ENCODE measurements at places on chromosomes 3 and 15. TPM values are rescaled to one million over a fixed set of nuclear protein-coding genes. Genes with fewer than 3 reads are reported as not detected.

GRCh38 chr15:78239811-78240210 is 5.4 kb upstream of the ACSBG1 start:
- no peak overlapping the region for H3K27ac ChIP-seq
- peaks cover 30% of the 10 kb centered on the region for H3K4me1 ChIP-seq
- peaks cover 16% of the 10 kb centered on the region for H3K27me3 ChIP-seq
- no peak overlapping the region for H3K4me3 ChIP-seq

Gene TNFAIP8L3
- 4.0 TPM for total RNA-seq

GRCh38 chr3:31004025-31004678 is 109.7 kb upstream of the GADL1 start:
- DNase-seq = no peak
- H3K4me3 ChIP-seq = no peak overlapping the region
- no peaks in the 10 kb centered on the region for H3K27me3 ChIP-seq
- H3K27ac ChIP-seq = no peak overlapping the region
- no peaks in the 10 kb centered on the region for H3K4me1 ChIP-seq
- no peaks in the 10 kb centered on the region for H3K36me3 ChIP-seq

Gene SPG21
- 53.0 TPM for total RNA-seq

Gene ZNF662
- not detected for total RNA-seq

- no peak overlapping the region for H3K27ac ChIP-seq
- DNase-seq = no peak
- no peak overlapping the region for H3K4me3 ChIP-seq
- no peaks in the 10 kb centered on the region for H3K36me3 ChIP-seq
Observed at GRCh38 chr3:15964605-15965442, 167.0 kb upstream of the ANKRD28 start.

Gene NRG4
- not detected for total RNA-seq

- peaks cover 6% of the 10 kb centered on the region for H3K4me1 ChIP-seq
- H3K36me3 ChIP-seq = no peaks in the 10 kb centered on the region
Observed at GRCh38 chr3:63584681-63585080, 67.8 kb upstream of the SNTN start.

Gene PCSK6
- 42.5 TPM for total RNA-seq

DNA sequence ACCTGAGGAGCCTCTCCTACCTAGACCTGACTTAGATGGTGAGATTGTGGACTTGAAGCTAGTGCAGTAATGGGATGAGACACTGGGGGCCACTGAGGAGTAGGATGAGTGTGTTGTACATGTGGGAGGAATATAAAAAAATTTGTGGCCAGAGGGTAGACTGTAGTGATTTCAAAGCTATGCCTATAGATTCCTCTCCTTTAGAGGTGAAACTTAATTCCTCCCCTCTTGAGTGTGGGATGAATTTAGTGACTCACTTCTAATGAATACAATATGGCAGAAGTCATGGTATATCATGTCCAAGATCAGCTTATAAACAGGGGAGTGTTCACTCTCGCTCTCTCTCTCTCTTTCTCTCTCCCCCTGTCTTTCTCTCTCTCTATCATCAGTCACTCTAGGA is 6.7 kb downstream of the ZNF860 start:
- no peak overlapping the region for H3K4me3 ChIP-seq
- H3K27ac ChIP-seq = no peak overlapping the region
- no peak for DNase-seq
- H3K4me1 ChIP-seq = peaks cover 7% of the 10 kb centered on the region

DNA sequence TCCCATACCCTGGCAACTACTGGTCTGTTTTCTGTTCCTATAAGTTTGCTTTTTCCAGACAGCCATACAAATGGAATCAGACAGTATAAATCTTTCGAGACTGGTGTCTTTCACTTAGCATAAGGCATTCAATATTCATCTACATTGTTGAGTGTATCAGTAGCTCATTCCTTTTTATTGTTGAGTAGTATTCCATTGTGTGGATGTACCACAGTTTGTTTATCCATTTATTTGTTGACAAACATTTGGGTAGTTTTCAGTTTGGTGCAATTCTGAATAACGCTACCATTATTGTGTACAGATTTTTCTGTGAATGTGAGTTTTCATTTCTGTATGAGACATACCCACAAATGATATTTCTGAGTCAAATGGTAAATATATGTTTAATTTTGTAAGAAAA is 35.4 kb downstream of the LARP6 start:
- no peaks in the 10 kb centered on the region for H3K36me3 ChIP-seq
- no peaks in the 10 kb centered on the region for H3K27me3 ChIP-seq
- H3K27ac ChIP-seq = no peak overlapping the region
- no peak overlapping the region for H3K4me3 ChIP-seq
- DNase-seq = no peak

Gene TTLL13
- 0.29 TPM for total RNA-seq

Gene TGM4
- total RNA-seq = 0.18 TPM

Gene MB21D2
- total RNA-seq = 2.8 TPM

- H3K27ac ChIP-seq = no peak overlapping the region
- DNase-seq = no peak
- no peaks in the 10 kb centered on the region for H3K27me3 ChIP-seq
- no peak overlapping the region for H3K4me3 ChIP-seq
- no peaks in the 10 kb centered on the region for H3K36me3 ChIP-seq
Observed at GRCh38 chr15:97386940-97387339, 573.6 kb upstream of the ARRDC4 start.

DNA sequence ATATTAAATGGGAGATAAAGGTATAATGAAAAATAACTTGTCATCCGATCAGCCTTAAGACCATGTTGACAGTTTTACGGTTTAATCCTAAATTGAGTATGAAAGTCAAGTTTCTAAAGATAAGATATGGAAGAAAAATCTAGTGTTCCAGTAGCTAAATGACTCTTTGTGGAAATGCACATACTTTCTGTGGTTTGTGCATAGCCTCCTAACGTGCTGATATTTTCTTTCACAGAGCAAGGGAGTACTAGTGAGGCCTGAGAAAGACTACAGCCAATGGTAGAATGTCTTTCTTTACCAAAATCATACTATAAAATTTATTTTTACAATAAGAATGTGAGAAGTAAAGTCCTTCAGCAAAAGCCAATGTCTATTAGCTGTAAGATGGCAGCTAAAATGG is 430.6 kb upstream of the RGMA start:
- no peaks in the 10 kb centered on the region for H3K36me3 ChIP-seq
- H3K27me3 ChIP-seq = no peaks in the 10 kb centered on the region
- no peak for DNase-seq
- no peak overlapping the region for H3K27ac ChIP-seq

Gene IMPDH2
- total RNA-seq = 344 TPM

Gene ZNF620
- total RNA-seq = 16.3 TPM

DNA sequence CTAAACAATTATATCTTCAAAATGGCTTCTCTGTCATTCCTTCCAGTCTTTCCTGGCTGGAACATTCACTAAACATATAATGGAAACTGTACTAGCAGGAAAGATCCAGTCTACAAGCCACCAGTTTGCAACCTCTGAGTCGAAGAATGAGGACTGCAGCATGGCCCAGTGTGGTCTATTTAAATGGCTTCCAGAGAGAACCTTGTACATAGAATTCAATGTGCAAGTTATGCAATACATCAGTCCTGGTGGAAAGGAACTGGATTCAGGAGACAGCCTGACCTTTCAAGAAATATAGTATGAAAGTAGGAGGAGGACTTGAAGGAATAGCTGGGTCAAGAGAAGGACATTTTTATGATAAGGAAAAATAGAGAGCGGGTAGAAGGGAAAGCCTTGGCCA is 49.9 kb downstream of the NEK10 start:
- H3K36me3 ChIP-seq = no peaks in the 10 kb centered on the region
- H3K4me3 ChIP-seq = no peak overlapping the region
- H3K4me1 ChIP-seq = peaks cover 42% of the 10 kb centered on the region
- H3K27ac ChIP-seq = no peak overlapping the region
- no peaks in the 10 kb centered on the region for H3K27me3 ChIP-seq

Gene SOX14
- not detected for total RNA-seq

GRCh38 chr3:34361921-34362320 is 563.5 kb downstream of the PDCD6IP start:
- DNase-seq = no peak
- no peak overlapping the region for H3K27ac ChIP-seq
- no peaks in the 10 kb centered on the region for H3K36me3 ChIP-seq
- H3K27me3 ChIP-seq = no peaks in the 10 kb centered on the region

GRCh38 chr15:68691705-68692104 is 112.9 kb downstream of the CORO2B start:
- no peak overlapping the region for H3K4me3 ChIP-seq
- no peaks in the 10 kb centered on the region for H3K36me3 ChIP-seq
- no peaks in the 10 kb centered on the region for H3K4me1 ChIP-seq
- no peak overlapping the region for H3K27ac ChIP-seq
- DNase-seq = peak; percentile 10
- 0 out of 3 replicates have a peak, but pooled peaks cover 6% of the 10 kb centered on the region for H3K27me3 ChIP-seq

Gene STRIT1
- not detected for total RNA-seq

Gene AHSG
- 2,043 TPM for total RNA-seq

DNA sequence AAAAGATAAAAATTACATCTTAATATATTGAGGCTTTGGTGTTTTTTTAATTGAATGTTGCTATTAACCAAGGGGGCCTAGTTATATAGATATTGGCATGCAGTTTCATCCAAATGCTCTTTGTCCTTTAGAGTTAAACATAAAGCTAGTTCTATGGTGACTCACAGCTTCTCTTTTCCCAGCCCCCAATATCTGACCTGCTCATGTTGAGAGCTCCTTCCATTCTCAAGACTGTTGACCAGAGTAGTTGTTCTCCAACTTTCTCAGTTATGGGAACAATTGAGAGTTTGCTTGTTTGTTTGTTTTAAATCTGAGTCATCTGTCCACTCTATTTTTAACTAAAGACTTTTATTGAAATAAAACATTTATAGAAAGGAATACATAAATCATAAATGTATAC is 15.8 kb upstream of the RARB start:
- no peak for DNase-seq
- H3K27ac ChIP-seq = no peak overlapping the region
- no peaks in the 10 kb centered on the region for H3K27me3 ChIP-seq
- H3K4me1 ChIP-seq = peaks cover 25% of the 10 kb centered on the region
- no peak overlapping the region for H3K4me3 ChIP-seq

GRCh38 chr15:87263871-87264270 is 992.7 kb downstream of the NTRK3 start:
- no peak overlapping the region for H3K4me3 ChIP-seq
- H3K27me3 ChIP-seq = no peaks in the 10 kb centered on the region
- no peaks in the 10 kb centered on the region for H3K36me3 ChIP-seq
- no peak for DNase-seq

Gene PDIA5
- 51.3 TPM for total RNA-seq

- DNase-seq = no peak
- peaks cover 31% of the 10 kb centered on the region for H3K4me1 ChIP-seq
- H3K4me3 ChIP-seq = no peak overlapping the region
- H3K27ac ChIP-seq = no peak overlapping the region
- no peaks in the 10 kb centered on the region for H3K36me3 ChIP-seq
- H3K27me3 ChIP-seq = no peaks in the 10 kb centered on the region
Observed at GRCh38 chr15:65857718-65858402, 11.4 kb upstream of the RAB11A start.

DNA sequence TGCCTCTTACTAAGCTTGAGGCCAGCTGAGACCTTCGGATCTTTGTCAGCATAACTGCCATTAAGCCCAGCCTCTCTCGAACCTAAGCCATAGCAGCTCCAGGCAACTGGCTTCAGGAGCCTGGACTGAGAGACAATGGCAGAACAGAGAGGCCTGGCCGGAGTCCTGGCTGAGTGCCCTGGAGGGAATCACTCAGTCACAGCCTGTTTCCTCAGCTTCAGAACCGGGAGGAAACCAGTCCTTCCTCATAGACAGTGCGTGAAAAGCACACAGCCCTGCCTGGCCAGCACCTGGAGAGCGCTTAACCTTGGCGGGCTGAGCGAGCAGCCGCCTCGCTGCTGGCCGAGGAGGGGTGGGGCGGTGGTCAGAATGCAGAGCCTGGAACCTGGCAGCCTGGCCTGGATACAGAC is 21.6 kb downstream of the RNU5B-1 start:
- peaks cover 25% of the 10 kb centered on the region for H3K36me3 ChIP-seq
- no peaks in the 10 kb centered on the region for H3K27me3 ChIP-seq
- H3K4me1 ChIP-seq = peaks cover 24% of the 10 kb centered on the region
- no peak overlapping the region for H3K27ac ChIP-seq
- no peak for DNase-seq
- H3K4me3 ChIP-seq = no peak overlapping the region

DNA sequence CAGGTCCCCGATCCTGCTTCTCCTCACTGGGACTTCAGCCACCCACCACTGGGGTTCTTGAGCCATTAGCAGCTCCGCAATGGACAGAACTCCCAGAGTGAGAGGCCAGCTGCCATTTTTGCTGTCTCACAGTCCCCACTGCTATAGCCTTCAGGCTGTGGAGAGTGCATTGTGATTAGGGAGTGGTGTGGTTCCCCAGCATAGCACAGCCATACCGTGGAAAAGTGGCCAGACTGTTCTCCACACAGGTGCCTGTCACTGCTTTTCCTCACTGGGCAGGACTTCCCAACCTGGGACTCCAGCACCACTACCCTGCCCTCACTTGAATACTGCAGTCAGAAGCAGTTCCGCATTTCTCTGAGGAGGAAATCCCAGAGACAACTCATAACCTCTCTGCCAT is 270.3 kb upstream of the DCBLD2 start:
- DNase-seq = no peak
- no peak overlapping the region for H3K4me3 ChIP-seq
- H3K4me1 ChIP-seq = no peaks in the 10 kb centered on the region
- no peak overlapping the region for H3K27ac ChIP-seq

GRCh38 chr15:39785139-39785538 is 2.5 kb upstream of the FSIP1 start:
- no peaks in the 10 kb centered on the region for H3K27me3 ChIP-seq
- no peak for DNase-seq
- peaks cover 45% of the 10 kb centered on the region for H3K4me1 ChIP-seq
- no peak overlapping the region for H3K27ac ChIP-seq
- no peak overlapping the region for H3K4me3 ChIP-seq

DNA sequence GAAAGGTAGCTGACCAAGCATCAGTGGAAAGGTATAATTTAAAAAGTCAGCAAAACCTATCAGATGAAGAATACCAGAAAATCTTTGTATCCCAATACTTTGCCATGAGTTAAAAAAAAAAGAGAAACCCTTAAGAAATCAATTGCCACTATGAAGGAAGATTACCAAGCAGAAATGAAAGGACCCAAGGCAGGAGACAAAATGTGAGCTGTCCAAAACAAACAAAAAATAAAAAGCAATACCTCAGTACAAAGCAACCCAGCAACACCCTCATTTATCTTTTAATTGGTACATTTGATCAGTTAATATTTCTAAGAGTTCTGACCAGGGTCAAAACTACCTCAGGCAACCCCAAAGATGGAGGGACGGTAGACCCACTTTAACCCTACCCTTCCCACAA is 65.3 kb downstream of the MOBP start:
- H3K4me3 ChIP-seq = no peak overlapping the region
- no peaks in the 10 kb centered on the region for H3K4me1 ChIP-seq
- H3K27ac ChIP-seq = no peak overlapping the region
- no peaks in the 10 kb centered on the region for H3K36me3 ChIP-seq
- no peaks in the 10 kb centered on the region for H3K27me3 ChIP-seq
- no peak for DNase-seq

DNA sequence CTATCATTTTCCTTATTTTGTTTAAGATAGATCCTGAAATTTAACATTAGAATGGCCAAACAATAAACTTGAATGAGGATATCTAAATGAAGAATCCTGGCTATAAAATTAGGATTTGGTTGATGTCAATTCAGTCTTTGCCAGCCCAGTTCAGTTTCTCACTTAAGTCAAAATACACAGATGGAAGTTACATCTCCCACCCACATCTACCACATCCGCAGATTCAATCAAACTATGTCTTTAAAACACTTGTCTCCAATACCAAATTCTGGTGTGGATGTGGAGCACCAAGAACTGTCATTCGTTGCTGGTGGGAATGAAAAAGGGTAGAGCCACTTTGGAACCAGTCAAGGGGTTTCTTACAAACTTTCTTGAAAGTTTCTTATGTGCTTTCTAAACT is 18.2 kb downstream of the CBLB start:
- no peaks in the 10 kb centered on the region for H3K27me3 ChIP-seq
- no peak for DNase-seq
- H3K4me1 ChIP-seq = peaks cover 3% of the 10 kb centered on the region
- no peak overlapping the region for H3K4me3 ChIP-seq
- H3K36me3 ChIP-seq = peaks cover 3% of the 10 kb centered on the region

Gene MKRN2
- 25.5 TPM for total RNA-seq

Gene SLCO3A1
- not detected for total RNA-seq

Data from HepG2 (cell line).